ENCODE measurements at places on chromosomes 1 and 21.

GRCh38 chr1:67830928-67831830, 2.1 kb downstream of the GNG12 start:
- no peak for ATAC-seq

DNA sequence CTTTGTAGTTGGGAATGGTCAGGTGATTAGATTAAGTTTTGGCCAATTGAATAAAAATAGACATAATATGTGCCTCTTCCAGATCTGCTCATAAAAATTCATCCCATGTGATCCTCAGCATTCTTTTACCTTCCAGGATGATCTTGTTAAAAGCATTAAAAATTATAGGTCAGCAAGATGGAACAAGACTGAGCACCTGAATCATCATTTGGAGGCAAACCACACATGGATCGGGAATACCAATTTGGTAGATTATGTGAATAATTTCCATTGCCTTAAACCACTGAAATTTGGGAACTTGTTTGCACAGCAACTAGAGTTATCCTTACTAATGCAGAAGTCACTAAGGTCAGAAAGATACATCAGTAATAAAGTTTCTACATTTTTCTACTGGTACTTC, 681.4 kb upstream of the ADGRL2 start:
- no peak for ATAC-seq

DNA sequence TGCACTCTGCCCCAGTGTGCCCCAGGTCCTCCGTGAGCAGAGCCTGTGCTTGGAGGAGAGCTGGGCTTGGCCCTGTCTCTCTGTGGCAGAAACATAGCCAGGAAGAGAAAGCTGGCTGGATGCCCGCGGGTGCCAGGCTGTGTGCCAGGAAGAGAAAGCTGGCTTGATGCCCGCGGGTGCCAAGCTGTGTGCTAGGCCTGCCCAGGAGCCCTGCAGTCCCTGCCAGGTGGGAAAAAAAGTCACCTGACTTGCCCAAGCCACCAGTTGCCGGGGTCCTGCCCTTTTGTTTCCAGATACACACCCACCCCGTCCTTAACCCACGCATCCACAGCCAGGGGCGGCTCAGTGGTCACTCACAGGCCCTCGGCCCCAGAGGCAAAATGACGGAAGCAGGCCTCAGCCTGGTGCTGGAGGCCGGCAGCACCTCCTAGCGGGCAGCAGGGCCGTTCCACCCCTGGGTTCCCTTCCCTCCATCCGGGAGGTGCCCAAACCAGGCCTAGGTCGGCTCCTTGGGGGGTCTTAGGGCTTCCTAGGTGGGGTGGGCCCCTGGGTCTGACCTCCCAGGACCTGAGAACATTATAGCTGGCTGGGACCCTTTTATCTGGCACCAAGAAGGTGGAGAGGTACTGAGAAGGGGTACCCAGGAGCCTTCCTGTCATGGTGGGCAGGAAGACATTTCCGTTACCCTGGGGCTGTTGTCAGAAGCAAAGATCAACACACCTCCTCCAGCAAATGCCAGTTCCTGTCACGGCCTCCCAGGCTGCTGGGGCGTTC, 9.1 kb downstream of the ITGB2 start:
- peak; percentile 73 for ATAC-seq

GRCh38 chr1:4786055-4786454, 131.6 kb downstream of the AJAP1 start:
- ATAC-seq = no peak

DNA sequence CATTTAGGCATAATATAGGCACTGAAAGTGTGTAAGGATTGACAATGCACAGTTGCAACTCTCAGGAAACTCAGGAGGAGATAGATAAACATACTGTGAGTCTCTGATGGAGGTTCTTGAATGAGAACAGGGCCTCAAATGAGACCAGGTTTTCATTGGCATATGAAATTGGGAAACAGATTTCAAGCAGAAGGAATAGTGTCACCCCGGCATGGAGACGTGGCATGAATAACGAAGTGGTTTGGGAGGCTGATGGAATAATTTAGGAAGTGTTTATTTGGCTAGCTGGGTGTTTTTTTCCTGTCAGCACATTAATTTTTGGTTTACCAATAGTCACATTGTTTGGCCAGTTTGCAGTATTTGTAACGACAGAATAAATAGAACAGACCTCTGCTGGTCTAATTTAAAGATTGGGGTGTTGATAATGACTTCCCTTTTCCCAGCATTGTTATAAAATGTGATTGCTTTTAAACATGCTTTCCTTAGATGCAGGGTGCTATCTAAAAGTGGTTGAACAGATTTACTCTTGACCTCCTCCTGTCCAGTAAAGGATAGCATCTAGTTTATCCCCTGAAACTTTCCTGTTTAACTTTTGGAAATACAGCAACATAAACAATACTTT, 132.0 kb downstream of the C1orf21 start:
- no peak for ATAC-seq

DNA sequence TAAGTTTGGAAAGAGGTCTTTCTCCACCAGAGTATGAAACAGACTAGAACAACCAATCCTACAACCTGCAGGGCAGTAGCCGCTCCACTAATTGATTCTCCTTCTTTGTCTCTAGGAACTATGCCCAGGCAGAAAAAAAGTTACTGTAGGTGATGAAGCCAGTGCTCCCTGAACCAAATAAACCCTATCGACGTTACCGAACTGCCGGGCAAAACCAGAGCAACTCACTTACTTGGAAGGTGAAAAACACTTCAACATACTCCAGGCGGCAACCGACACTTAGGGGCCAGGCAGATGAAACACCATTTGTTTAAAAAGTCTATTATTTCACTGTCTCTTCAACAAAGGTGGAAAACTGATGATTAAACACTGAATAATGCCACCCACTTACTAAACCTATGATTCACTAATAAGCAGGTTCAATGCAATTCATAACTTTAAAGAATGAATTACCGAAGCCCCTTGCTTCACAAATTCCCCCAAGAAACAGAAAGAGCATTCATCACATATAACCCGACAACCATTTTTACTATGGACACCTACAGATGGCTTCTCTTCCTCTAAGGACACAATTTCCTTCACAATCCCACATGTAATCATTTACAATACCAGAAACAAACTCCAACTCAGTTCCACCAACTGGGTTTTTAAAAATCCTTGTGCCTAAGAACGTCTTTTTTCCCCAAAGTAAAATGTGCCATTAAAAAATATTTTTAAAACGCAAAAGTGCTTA, 1.6 kb downstream of the NRIP1 start:
- no peak for ATAC-seq

DNA sequence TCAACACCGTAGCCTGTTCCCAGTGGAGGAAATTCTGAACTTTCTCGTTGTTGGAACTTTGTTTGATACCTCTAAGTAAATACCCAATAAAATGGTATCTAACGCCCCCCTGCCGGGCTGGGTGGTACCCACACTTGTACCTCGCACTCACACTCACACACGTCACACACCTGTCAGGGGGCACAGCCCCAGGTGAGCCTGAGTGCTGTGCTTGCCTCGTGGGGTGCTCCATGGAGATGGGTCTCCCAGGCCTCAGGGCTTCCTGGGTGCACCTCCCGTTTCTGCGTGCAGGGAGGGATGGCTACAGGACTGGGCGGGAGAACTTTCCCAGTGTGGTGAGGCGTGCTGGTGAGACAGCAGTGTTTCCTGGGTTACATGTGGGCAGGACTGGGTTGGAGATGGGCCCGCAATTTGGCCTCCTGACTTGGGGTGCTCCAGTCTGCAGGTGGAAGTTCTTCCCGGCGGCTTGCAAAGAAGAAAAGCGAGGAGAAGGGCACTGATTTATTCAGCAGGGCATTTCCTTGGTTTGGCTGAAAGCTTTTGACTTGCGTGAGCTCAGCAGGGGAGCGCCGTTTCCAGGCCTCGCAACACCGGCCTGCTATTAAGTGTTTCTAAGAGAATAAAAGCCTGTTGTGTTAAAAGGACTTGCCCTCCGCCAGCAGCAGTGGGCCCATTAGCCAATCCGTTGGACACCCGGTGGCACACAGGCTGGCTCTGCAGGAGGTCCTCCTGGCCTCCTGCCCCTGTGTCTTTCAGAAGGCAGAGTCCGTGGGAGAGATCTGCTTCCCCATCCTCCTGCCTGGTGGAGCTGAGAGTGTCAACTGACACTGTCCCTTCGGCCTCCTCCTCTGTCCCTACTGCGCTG, 79.7 kb downstream of the KIF26B start:
- no peak for ATAC-seq

- no peak for ATAC-seq
These were observed 80.3 kb downstream of the SDCCAG8 start for GRCh38 chr1:243336163-243336562.

- ATAC-seq = no peak
These were observed 64.8 kb downstream of the DHRS3 start for GRCh38 chr1:12552951-12553921.

- ATAC-seq = no peak
These were observed 4.2 kb upstream of the PFKL start for GRCh38 chr21:44295646-44296045.

DNA sequence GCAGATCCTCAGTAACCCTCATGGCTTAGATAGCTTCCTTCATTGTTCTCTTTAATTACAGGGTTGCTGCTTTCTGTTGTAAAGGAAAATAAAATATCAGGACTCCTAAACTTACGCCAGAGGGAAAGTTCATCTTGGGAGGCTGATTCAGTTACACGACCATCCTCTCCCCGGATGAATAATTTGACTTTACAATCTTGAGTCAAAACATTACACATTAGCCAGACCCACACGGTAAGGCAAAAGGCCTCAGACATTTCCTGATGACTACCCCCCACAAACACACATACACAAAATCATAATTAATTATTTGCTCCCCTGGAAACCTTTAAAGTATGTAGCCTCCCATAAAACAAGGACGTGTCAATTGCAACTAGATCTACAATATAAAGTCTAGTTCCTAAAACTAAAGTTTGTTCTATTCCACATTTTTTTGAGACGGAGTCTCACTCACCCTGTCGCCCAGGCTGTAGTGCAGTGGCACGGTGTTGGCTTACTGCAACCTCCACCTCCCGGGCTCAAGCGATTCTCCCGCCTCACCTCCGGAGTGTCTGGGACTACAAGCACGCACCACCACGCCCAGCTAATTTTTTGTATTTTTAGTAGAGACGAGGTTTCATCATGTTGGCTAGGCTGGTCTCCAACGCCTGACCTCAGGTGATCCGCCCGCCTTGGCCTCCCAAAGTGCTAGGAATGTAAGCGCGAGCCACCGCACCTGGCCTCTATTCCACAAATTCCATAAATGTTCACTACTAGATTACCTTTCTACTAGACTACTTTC, 830 bp upstream of the PRDX1 start:
- ATAC-seq = no peak

DNA sequence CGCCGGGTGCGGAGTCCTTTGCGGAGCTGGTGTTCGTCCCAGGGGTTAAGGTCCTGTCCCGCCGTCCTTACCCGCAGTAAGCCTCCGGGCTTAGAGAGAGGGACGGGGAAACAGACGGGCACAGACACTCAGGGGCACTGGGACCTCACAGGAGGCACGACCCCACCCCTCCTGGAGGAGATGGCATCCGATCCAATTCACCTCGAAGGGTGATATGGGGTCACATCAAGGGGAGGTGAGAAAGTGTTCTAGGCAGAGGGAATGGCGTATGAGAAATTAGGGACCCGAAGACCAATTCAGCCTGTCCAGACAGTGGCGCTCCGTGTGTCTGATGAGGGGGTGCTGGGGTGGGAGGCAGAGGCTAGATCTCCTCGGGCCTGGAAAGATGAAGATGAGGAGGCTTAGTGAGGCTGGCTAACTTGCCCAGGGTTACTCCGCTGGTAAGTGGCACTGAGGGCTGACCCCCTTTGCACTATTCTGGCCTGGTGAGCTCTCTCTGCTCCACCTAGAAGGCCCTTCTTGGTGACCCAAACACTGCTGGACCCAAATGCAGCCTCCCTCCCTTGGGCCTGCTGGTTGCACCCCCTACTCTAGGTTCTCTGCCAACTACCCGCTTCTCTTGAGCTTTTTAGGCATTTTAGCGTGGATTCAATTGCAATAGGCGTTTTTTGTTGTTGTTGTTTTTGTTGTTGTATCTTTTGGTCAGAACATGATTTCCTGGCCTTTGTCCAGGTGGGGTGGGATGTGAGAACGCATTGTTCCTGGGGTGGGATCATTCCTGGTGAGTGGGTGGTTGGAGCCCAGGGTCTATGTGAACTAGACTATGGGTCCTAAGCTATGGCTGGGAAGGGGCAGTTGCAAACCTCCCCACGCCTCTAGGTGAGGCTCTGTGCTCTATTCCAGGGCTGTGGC, 12.3 kb downstream of the BTBD19 start:
- ATAC-seq = peak; percentile 1

GRCh38 chr1:236869911-236870310, 74.8 kb downstream of the MTR start:
- ATAC-seq = no peak

Data from esophagus mucosa (tissue), 1 donor.